ENCODE measurements at places on chromosomes 5 and 9. TPM values are rescaled to one million over a fixed set of nuclear protein-coding genes. Genes with fewer than 3 reads are reported as not detected.

The RLN1 gene
- total RNA-seq, result not detected

The FBP2 gene
- total RNA-seq, result not detected

The RXFP3 gene
- not detected for total RNA-seq

The ARL14EPL gene
- total RNA-seq, result not detected

The TAF11L5 gene
- not detected for total RNA-seq

The CATSPER3 gene
- not detected for total RNA-seq

The PTGDS gene
- total RNA-seq, result not detected

The TRUB2 gene
- 20.5 TPM for total RNA-seq

The TSSK1B gene
- total RNA-seq, result 0.14 TPM

The NHP2 gene
- 414 TPM for total RNA-seq

The PKN3 gene
- 5.8 TPM for total RNA-seq

The SKP2 gene
- 56.2 TPM for total RNA-seq

The CCNH gene
- 66.1 TPM for total RNA-seq

The NR4A3 gene
- total RNA-seq, result 0.21 TPM

The LCN9 gene
- not detected for total RNA-seq

The SLC22A4 gene
- total RNA-seq, result 1.6 TPM

The PPIC gene
- 27.9 TPM for total RNA-seq

The ZDHHC12 gene
- total RNA-seq, result 144 TPM

The HRH2 gene
- not detected for total RNA-seq

The FAM153A gene
- total RNA-seq, result not detected

Measured in airway epithelial cell (primary cell).